CD4-positive, alpha-beta T cell treated with Interferon alpha-2 for 1 hour (primary cell): ENCODE measurements at places on chromosomes 1 and 21.

DNA sequence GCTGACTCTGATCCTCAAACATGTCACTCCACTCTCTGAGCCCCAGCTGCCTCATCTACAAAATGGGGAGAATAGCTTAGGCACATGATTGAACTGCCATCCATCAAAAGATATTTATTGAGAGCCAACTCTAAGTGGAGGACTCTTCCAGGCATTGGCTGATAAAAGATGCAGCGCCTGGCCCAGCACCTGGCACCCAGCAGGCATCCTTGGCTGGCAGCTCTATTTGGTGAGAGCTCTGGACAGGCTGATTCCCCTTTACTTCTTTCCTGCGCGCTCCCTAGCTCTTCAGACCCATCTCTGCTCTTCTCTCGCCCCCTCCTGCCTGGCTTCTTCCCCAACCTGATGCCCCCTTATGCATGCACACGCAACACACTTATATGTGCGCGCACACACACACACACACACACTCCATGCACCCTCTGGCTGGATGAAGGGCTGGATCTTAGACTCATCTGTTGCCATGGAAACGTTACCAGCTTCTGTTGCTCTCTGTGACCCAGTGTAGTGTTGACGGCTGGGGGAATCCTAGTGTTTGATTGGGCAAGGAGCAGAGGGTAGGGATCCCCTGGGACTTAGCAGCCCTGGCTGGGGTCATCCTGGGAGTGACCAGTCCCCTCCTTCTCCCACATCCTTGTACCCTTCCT is 49.3 kb downstream of the VWA5B1 start:
- DNase-seq, result no peak

- DNase-seq, result no peak
These were observed 17.0 kb upstream of the TRIM45 start for GRCh38 chr1:117138561-117138960.

DNA sequence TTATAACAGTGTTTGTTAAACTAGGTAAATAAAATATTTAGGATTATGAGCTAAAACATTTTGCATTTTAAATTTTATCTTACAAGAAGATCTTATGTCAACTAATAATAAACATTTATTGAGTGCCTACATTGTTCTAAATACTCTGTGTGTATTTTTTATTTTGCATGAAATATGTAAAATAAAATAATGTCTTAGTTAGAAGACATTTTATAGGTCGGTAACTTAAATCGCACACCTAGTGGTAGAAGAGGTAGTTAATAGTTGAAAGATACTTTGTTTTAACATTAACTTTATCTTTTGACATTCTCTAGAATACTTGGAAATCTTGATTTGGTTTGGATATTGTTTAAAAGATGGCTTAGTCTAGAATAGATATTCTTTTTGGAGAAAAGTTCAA is 60.5 kb downstream of the RPS6KC1 start:
- DNase-seq, result no peak

GRCh38 chr1:24643363-24644099 is 429 bp downstream of the SRRM1 start:
- DNase-seq, result no peak

DNA sequence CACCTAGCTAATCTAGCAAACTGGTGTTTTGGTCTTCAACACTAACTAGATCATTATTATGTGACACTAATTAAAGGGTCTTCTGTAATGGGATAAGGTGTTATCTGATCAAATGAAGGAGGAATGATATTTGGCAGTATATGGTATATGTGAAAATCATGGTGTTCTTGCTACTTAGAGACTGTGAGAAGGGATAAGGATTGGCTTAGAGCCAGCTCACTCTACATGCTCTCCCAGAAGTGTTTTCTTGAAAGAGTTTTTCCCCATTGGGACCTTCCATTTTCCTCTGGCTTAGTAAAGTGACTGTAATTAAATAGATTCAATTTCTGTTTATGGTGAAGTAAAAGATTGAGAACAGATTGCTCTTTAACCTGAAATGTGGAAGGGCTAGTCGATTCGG is 71.2 kb upstream of the RGL1 start:
- no peak for DNase-seq

DNA sequence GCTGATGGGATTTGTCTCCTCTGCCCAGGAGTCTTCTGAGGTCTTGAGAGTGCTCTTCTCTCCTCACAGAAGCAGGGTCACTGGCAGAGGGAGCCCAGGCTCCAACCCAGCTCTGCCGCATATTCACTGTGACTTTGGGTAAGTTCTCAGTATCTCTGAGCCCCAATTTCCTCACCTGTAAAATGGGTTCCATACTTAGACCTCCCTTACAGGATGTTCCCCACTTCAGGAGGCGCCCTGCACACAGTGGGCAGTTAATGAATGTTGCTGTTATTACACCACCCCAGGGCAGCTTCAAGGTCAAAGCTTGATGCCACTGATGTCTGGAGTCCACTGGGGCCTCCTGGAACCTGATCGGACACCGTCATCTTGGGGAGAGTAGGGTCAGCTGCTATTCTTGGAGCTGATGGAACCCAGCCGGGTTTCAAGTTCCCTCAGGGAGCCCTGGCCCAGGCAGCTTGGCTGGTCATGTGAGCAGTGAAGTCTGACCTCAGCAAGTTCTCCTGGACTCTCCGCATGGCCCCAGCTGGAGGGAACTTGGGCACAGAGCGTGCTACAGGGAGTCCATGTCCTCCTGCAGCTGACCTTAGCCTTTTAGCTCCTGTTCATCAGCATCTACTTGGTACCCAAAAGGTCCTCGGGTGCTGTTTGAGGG is 21.8 kb downstream of the COA7 start:
- DNase-seq, result no peak

DNA sequence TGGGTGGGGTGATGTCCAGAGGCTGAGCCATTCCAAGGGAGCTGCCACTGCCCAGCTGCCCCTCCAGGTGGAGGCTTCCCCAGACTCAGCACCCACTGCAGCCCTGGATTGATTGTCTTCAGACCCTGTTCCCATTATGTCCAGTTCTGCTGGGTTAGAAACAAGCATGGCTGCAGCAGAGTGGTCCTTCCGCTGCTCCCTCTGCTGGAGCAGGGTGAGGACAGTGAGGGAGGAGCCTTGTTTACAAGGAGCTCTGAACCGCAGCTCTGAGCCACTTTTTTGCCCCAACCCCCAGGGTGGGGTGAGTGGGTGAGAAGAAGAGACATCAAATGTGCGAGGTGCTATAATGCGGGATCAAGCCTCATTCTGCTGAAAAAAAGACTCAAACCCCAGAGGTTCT is 2.3 kb downstream of the TNNT2 start:
- no peak for DNase-seq

- no peak for DNase-seq
These were observed 23.9 kb downstream of the LGR6 start for GRCh38 chr1:202217516-202217915.

DNA sequence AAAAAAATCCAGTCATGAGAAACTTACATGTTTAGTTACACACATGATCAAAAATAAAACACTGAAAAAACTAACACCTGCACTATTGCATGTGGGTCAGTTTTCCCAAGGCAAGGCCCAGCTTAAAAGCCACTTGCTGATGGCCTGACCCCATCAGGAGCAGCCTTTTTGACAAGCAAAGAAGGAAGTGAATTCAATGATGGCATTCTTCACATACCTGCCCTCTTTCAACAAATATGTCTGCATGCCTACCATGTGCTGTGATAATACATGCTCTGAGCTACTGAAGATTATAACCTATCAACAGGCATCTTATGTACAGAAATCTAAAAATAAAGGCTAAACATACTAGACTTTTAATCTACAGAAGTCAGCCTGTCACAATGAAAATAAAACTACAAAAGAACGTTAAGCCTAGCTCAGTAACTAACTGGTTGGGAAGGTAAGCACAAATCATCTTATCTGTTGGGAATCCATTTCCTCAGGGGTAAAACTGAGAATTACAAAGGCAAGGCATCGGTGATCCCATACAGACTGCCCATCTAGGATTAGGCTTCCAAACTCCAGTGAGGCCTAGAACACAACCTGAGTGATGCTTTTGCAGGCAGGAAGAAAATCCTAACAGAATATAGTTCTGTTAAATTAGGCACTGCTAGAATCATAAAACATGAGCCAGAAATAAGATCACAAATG is 14.5 kb downstream of the SORT1 start:
- DNase-seq, result no peak

- no peak for DNase-seq
These were observed 15.8 kb upstream of the TRIM45 start for GRCh38 chr1:117137281-117137855.

- DNase-seq, result no peak
These were observed 327.3 kb downstream of the SIPA1L2 start for GRCh38 chr1:232302376-232303221.

DNA sequence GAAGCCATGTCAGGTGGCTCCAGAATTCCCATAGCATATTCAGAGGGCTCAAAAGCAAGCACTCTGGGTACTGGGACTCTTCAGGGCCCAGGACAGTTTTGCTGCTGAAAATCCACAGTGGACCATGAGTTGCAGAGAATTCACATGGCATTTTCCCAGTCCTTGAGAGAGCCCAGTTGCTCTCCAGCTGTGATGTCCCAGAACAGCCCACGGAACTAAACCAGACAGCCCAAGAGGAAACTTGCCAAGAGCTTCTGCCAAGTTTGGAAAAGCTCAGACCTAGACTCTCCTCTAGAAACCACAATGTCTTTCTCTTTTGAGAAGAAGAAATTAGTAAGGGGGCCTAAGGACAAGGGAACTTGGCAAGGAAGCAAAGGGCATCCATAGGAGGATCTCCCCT is 69.4 kb downstream of the RGS2 start:
- DNase-seq, result no peak

DNA sequence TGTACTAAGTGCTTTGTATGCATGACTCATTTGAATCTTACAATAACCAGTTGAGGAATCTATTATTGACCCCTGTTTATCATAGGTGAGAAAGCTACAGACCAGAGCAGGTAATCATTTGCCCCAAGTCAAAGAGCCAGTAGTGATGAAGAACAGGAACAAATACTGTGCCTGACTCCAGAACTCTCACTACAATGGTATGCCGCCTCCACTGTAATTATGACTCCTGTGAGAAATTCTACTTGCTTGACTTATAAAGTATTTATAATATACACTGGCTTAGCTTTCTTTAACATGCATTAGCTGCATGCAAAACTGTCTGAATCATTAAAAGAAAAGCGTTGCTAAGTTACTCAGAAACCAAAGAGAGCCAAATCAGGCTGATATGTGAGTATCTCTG is 92.6 kb downstream of the ZNF281 start:
- no peak for DNase-seq
